Esophagus mucosa (tissue), 1 donor: ENCODE measurements at places on chromosomes 7 and 10.
A peak's percentile ranks its signal among the peaks of the same experiment; 100 is the strongest.

GRCh38 chr10:114613237-114613979 lies 44.7 kb downstream of the ABLIM1 start:
- ATAC-seq, result peak; percentile 82

DNA sequence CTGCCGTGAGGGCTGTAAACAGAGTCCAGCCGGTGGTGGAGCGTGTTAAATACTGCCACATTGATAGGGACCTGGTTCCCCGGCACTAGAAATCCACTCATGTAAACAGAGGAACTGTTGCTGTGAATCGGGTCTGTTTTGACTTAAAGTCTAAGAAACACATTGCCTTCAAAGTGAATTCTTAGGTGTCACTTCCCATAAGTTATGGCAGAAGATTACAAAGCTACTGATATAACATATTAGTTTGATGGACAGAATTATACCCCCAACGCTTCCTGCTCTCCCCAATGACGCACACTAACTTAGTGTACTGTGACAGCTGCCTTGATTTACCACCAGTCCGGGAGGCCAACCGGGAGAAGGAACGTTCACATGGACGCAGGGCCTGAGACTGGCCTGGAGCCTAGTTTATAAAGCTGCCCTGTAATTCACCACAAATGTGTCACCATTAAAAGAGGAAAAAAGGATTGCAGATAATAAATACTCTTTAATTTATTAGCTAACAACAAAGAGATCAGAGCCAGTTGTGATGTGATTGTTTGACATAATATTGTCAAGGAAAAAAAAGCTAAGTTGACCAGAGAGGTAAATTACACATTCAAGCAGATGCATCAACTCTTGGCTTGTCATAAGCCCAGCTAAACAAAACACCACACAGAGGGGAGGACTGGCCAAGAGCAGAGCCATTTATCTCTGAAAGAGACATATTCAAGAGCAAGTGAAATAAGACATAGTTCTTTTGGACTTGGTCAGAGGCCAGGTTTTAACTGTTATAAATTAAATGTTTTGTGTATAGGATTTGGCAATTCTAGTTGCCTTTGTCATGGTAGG lies 820.6 kb downstream of the LRMDA start:
- ATAC-seq, result no peak

DNA sequence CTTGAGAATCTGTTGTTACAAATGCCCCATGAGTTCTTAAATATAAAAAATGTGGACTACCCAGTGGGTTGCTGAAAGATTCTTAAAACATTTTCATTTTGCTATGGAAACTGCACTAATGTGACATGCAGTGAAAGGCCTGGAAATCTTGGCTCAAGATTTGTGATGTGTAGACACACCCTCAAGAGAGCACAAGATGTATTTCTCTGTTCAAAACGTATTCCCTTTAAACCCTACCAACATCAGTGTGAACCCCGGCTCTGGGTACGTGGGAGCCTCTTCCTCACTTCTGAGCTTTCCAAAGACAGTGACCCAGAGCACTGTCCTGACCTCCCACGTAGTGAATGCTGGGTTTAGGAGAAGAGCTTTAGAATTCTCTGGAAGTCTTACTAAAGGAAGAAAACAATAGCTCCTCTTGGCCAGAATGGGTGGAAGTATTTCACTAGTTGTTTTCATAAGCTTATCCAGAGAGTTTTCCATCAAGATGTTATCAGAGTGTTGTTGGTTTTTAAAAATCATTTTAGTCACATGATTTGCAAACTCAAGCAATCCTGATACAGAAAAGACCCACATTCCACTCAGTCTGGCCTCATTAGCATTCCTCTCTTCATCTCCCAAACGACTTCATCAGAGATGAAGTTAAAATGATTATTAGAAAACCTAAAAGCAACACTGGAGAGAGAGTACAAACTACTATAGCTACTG lies 81.5 kb upstream of the AFAP1L2 start:
- no peak for ATAC-seq

DNA sequence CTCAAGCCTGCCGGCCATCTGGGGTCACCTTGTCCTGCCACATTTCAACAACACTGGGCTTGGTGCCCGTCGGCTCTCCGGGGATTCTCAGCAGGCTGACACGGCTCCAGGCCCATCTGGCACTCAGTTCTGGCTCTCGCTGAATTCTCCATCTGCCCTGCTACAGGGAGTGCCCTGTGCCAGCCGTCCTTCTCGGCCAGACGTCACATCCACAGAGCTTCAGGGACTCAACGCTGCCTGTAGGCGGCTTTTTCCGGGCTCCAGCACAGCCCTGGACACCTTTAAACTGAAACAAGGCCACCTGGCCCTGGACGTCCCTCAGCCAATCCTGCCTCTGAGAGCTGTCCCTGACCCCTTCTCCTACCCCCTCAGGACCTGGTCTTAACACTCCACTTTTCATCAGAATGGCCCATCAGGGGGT lies 43.0 kb downstream of the TMEM130 start:
- ATAC-seq, result peak; percentile 45

DNA sequence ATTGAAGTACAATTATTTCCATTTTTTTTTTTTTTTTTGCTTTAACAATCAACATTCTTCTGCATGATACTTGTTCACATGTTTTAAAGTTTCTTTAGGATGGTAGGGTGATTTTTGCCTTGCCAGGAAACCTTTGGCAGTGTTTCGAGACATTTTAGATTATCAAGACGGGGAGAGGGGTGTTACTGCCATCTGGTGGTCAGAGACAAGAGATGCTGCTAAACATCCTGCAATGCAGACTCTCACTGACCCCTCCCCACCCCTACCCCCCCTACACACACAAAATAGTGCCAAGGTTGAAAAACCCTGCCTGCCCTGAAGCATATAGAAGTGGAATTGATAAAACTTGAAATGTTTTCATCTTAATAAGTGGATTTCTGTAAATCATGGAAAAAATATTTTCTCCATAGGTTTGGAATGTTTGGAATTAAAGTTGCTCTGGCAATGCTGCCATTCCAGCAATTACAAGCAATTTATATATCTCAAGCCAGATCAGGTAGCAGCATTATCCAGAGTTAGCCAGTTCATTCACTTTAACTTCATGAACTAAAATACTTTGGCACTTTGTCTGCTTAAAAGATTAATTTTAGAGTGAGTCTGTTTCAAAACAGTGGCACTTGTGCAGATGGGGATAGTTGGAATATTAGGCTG lies 62.1 kb downstream of the SDHAF3 start:
- peak; percentile 62 for ATAC-seq

DNA sequence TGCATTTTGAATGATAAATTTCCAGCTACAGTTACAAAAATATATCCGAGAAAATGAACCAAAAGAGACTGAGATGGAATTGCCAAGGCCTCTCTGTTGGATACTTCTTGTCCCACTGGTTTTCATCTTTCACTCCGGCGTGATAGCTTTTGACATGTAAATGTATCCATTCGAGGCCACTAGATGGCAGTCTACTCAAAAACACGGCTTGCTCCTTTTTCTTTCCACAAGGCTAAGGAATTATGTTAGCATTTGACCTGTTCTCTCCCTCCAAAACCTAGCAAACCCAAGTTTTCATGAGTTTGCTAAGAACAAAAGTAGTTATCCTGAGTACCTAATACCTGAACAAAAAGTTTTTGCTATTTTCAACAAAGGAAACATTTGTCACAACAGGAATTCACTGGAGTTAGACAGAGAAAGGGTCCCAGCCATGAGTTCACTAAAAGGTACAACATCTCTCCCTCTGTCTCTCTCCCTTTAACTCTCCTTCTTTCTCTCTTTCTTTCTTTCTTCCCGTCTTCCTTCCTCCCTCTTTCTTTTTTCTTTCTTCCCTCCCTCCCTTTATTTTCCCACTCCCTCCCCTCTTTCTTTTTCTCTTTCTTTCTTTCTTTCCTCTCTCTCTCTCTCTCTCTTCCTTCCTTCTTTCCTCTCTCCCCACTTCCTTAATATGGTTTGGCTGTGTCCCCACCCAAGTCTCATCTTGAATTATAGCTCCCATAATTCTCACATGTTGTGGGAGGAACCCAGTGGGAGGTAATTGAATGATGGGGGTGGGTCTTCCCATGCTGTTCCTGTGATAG lies 207.9 kb upstream of the MYO3A start:
- ATAC-seq, result no peak

GRCh38 chr7:95725205-95725604 lies 47.1 kb upstream of the DYNC1I1 start:
- no peak for ATAC-seq

DNA sequence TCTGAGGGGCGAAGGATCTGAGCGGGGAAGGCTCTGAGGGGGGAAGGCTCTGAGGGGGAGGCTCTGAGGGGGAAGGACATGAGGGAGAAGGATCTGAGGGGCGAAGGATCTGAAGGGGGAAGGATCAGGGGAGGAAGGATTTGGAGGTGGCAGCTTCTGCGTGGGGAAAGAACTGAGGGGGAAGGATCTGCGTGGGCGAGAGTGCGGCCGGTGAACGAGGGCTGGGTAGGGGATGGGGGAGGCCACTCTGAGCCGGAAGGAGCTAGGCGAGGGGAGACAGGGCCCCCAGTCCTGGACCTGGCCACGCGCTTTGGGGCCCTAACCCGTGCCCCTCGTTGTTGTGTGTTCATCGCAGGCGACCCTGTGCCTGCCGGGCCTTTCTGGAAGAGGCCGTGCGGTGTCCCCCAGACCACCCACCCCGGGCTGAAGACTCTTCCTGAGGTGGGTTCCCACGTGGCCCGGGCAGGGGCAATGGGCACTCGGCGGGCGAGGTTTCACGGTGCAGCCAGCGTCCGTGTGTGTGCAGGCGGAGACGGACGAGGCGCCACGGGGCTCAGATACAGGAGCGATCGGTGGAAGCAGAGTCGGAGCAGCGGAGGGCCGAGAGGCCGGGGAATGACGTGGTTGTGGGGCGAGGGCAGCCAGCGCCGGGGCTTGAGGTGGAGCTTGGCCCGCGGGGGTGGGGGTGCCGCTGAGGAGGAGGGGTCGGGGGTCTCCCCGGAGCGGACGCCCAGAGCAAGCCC lies 2.0 kb downstream of the CALY start:
- no peak for ATAC-seq

DNA sequence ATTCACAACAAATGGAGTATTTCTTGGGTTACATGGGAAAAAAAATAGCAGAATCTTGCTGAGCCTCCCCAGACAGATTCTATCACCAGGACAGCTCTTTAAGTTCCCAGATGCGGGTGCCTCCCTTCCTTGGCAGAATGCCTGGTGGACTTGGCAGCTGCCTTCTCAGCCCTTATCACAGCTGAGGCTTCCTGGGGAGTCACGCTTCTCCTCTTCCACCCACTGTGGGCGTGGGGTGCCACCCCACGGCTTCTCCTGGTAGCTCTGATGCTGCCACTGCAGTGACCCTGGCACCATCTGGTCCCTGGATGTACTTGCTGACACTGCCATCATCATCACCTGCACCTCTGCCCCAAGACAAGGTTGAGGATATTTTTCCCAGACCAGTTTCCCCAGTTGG lies 16.2 kb upstream of the NME8 start:
- ATAC-seq, result peak; percentile 52

DNA sequence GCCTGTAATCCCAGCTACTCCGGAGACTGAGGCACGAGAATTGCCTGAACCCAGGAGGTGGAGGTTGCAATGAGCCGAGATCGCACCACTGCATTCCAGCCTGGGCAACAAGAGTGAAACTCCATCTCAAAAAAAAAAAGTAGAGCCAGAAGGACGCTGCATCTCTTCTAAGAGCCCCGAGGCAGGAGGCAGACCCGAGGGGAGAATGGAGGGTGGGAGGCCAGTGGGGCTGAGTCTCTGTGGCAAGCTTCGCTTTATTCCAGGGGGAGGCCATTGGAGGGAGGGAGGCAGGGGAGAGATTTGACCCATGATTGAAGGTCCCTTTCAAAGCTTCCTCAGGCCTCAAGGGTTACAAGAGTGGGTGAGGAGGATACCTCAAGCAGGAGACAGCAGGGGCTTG lies 18.7 kb downstream of the TTYH3 start:
- no peak for ATAC-seq

GRCh38 chr10:76432016-76433012 lies 1000.9 kb downstream of the LRMDA start:
- peak; percentile 36 for ATAC-seq

DNA sequence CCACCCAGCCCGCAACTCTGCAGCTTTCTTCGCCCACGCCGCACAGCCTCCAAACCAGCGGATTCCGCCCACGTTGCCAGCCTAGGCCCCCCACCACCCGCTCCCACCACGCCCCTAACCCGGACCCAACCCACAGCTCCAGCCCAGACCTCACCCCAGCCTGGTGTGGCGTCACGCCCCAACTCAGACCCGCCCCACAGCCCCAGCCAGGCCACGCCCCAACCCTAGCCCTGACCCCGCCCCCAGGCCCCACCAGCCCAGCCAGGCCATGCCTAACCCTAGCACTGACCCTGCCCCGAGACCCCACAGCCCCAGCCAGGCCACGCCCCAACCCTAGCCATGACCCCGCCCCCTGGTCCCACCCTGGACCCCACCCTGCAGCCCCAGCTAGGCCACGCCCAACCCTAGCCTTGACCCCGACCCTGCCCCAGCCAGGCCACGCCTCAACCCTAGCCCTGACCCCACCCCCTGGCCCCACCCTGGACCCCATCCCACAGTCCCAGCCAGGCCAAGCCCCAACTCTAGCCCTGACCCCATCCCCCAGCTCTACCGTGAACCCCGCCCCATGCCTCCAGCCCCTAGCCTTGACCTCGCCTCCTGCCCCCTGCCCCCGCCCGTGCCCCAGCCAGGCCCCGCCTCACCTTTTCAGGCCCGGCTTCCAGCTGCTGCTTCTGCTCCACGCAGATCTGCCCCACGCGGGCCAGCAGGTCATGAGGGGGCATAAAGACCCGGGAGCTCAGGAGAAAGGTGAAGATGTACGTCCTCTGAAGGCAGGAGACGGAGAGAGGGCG lies 64.0 kb downstream of the RASGEF1A start:
- ATAC-seq, result peak; percentile 65
